ENCODE measurements at places on chromosomes 16 and 17. TPM values are rescaled to one million over a fixed set of nuclear protein-coding genes. Genes with fewer than 3 reads are reported as not detected.

Gene TEKT1
- polyA plus RNA-seq = 0.70 TPM

Gene ATP2A1
- 4.9 TPM for polyA plus RNA-seq

Gene ZNF597
- polyA plus RNA-seq = 3.7 TPM

Gene TPSG1
- 1.1 TPM for polyA plus RNA-seq

Gene PRMT7
- 64.2 TPM for polyA plus RNA-seq

Gene PRAC2
- not detected for polyA plus RNA-seq

Gene LDHD
- polyA plus RNA-seq = 4.3 TPM

Gene RNF43
- polyA plus RNA-seq = 13.6 TPM

Gene TMEM114
- 0.11 TPM for polyA plus RNA-seq

DNA sequence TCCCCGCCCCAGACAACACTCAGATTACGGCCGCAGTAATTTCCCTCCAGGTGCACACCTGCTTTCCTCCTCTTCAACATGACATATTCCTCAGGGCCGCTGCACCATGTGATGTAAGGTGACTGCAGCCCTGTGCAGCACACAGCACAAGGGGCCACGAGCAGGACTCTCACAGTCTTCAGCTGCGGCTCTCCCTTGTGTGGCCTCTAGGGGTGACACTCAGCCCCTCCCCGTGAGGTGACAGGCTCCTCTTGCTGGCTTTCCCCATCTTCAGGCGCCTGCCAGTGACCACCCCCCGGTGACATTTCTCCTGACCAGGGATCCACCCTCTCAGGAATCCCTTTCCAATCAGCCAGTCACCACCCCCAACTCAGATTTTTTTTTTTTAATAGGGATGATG is 31.3 kb upstream of the ABCC3 start:
- DNase-seq = no peak

DNA sequence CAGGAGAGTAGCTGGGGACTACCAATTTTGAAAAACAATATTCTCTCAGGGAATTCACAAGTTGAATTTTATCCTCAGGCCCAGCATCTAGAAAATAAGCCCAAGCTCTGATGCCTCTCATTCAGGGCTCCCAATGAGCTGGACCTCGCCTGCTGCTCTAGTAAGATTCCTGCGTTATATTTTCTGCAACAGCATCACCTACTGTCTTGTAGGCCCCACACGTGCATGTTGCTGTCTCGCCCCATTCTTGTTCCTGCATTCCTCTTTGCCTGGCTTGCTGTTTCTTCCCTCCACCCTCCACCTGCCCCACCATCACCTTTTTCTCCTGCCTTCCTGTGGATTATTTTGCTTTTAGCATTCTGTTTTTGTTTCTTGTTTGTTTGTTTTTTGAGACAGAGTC is 8.3 kb upstream of the ST6GALNAC2 start:
- DNase-seq = no peak

- DNase-seq = peak; percentile 53
Measured at GRCh38 chr17:67520252-67520906, 143.3 kb downstream of the PITPNC1 start.

DNA sequence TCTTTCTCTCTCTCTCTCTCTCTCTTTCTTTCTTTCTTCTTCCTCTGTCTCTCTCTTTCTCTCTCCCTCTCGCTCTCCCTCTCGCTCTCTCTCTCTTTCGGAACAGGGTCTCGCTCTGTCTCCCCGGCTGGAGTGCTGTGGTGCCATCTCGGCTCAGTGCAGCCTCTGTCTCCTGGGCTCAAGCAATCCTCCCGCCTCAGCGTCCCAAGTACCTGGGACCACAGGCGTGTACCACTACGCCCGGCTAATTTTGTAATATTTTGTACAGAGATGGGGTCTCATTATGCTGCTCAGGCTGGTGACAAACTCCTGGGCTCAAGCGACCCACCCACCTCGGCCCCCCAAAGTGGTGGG is 12.7 kb upstream of the KLHDC4 start:
- DNase-seq = no peak

- no peak for DNase-seq
Measured at GRCh38 chr17:77303620-77304019, 162.9 kb downstream of the SEC14L1 start.

- DNase-seq = no peak
Measured at GRCh38 chr17:17944743-17945142, 27.5 kb downstream of the TOM1L2 start.

DNA sequence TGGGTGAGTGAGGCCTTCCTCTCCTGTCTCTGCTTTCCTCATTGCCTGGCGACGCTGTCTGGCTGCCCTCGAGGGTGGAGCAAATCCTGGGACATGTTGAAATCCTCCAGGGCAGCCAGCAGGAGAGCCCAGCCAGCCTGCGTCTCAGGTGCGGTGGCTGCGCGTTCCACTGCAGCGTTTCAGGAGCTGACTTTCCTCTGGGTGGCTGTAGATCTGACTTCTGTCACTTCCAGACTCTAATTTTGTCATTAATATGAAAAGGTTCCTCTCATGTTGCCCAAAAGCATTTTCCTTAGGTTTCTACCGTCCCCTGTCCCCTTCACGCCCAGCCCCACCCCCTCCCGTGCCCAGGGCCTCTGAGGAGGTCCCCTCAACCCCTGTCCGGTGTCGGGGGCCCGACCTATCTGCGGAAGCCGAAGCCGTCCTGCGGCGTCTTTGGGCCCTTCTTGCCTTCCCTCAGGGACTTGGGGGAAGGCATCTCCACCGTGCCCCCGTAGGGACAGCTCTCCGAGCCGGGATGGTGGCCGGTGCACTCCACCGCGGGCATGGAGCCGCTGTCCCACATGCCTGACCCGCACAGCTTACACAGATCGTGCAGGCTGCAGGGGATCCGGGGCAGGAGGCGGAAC is 95.1 kb downstream of the TBC1D16 start:
- no peak for DNase-seq

DNA sequence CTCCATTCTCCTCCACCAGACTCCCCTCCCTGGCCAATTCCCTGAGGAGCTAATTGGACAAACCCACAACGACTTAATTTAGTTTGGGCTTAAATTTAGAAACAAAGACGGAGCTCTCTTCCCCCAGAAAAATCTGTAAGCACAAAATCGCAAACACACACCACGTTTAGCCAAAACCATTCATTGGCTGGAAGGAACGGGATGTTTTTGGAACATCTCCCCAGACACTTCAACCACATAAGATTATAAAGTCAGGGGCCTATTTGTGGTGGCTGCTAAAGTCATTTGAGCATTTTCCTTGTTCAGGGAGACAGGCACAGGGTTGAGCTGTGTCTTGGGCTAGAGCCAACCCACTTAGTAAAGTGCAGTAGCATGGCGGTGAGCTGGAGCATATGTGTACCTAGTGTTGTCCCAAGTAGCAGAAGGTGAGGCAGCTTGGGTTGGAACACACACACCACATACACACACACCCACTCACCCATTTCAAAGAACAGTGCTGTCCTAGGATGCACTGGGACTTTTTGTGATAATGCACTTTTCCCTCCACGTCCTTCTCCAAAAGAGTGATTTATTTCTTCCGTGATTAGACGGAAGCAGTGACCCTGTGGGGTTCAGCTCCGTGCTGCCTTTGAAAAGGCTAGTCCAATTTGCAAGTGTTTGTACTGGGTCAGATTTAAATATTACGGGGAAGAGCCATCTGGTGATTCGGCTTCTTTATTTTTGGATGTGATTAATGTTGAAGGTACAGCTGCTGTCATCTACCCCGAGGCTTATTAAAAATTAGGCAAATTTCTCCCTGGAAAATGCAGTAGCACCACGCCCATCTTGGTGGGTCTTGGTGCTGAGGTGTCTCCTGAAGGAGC is 32.2 kb downstream of the ELAC2 start:
- DNase-seq = no peak

GRCh38 chr17:29445844-29446243 is 55.7 kb downstream of the TAOK1 start:
- DNase-seq = no peak

GRCh38 chr16:67672739-67673662 is 6.4 kb downstream of the C16orf86 start:
- no peak for DNase-seq

- no peak for DNase-seq
Measured at GRCh38 chr17:31481783-31482081, 90.3 kb downstream of the RAB11FIP4 start.

- no peak for DNase-seq
Measured at GRCh38 chr16:73545755-73546154, 497.8 kb upstream of the ZFHX3 start.

DNA sequence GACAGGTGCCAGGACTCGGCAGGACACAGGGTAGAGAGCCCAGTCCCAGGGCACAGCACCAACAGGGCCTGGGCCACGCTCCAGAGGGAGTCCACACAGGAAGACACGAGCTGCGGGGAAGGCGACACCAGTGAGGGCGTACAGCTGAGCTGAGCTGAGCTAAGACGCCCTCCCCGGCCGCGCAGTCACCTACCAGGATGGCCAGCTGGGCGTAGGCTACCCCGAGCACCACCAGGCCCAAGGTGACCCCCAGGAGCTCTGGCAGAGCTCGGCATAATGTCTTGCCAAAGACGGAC is 42.6 kb downstream of the TSC2 start:
- no peak for DNase-seq

GRCh38 chr16:66509576-66509975 is 40.3 kb downstream of the TK2 start:
- DNase-seq = no peak

DNA sequence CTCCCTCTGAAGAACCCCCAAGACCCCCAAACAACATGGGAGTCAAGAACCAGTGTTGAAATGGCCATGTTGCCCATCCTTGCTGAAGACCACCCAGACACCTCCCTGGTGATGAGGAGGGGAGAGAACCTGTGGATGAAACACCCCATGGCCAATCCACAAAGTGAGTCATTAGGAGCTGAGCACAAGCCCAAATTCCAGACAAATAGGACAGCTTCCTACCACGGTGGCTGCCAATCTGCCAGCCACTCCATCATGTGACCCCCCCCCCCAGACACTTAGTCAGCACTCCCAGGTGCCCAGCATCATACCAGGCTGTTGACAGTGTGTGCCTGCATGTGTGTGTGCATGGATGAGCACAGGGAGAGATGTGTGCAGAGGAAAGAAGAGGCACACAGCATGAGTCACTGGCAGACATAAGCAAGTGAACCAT is 26.4 kb upstream of the RPL38 start:
- DNase-seq = no peak

DNA sequence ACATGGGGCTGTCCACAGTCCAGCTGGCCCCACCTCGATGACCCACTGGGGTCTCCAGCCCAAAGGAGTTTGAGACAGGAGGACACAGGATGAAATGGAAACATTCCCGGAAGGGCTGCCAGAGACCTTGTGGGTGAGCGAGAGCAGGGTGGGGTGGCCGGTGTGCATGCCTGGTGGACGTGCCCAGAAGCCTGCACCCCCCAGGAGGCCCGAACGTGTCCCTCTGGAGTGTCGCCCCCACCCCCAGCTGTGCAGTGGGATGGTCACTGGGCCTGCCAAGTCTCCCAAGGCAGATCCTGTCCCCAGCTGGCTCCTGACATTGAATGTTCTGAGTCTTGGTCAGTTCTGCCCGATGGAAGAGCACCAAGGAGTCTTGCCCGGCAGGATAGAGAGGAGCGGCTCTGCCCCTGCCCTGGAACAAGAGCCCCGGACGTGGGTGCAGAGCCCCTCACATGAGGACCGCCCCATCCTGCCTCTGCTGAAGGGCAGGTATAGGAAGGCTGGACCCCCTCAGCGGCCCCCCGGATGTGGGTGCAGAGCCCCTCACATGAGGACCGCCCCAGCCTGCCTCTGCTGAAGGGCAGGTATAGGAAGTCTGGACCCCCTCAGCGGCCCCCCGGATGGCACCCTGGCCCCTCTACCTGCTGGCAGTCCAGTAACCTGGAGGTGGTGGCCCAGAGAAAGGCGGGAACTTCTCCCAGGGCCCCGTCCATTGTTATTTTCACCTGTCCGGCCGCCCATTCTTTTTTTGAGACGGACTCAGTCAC is 3.1 kb upstream of the CAPN15 start:
- DNase-seq = no peak

DNA sequence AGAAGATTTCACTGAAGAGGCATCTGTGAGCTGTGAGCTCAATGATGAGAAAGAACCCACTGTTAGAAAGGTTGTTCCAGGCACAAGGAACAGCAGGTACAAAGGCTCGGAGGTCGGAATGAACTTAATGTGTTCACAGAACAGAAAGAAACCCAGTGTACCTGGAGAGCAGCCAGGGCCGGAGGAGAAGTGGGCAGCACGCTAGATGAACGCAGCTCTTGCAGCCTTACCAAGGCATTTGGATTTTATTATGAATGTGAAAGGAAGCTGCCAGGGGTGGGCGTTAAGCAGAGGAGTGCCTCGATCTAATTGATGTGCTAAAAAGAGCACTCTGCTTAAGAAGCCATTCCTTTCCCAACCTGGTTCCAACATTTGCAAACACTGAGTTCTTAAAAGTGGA is 19.0 kb downstream of the EEF2K start:
- no peak for DNase-seq

DNA sequence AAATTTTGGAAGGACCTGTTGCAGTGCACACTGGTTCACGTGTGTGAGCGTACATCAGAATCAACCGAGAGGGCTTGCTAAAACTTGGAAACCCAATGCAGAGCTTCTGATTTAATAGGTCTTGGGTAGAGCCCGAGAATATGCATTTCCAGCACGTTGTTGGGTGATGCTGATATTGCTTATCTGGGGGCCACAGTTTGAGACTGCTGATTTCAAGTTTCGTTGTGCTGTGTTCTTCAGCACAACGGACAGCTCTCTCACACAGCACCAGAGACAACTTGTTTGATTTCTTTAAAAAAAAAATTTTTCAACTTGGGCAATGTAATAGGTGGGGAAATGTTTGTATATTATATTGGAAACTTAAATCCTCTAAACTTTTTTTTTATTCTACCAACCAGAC is 9.4 kb downstream of the OR4D2 start:
- no peak for DNase-seq

DNA sequence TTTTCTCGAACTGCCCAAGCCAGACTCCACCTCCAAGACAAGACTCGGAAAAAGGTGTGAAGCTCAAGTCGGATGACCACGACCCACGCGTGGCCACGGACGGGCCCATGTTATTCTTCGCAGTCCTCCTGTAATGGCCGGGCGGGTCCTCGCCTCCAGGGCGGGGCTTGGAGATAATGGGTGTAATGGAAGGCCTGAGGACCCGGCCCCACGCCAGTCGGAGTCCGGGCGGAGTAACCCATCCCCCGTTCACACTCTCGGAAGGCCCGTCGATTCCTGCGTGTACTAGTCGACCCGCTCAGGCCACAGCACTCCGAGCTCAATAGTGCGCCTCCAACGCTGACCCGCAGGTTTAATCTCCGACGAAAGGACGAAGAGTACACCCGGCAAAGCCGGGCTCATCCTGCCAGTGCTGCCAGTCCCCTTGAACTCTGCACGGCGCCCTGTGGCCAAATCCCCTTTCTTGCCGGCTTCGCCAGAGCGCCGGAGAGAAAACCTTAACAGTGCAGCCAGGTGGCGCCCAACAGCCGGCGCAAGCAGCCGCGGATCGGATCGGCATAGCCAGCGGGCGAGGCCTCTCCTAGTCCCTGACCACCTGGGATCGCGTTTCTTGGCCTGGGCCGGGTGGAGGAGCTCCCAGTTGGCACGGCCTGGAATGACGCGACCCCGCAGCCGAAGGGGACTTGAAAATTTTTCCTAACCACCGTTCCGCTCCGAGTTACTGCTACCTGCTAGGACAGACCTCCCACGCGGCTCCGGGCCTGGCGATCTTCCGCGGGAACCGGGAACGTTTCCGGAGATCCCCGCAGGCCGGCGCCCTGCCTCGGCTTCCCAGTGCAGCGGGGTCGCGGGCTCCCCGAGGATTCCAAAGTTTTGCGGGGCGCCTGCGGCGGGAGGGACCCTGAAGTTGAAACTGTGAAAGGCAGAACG is 762.0 kb downstream of the KCNJ18 start:
- DNase-seq = no peak

Measured in renal cortex interstitium (tissue), 15 donors.